ENCODE measurements at places on chromosomes 5 and 9. TPM values are rescaled to one million over a fixed set of nuclear protein-coding genes. Genes with fewer than 3 reads are reported as not detected.

SLC25A2 gene
- total RNA-seq: not detected

TNC gene
- not detected for total RNA-seq

TNFSF8 gene
- total RNA-seq: not detected

FOXI1 gene
- not detected for total RNA-seq

LPAR1 gene
- 1.2 TPM for total RNA-seq
